HAP-1 (cell line): ENCODE measurements at places on chromosomes 11 and 22.

DNA sequence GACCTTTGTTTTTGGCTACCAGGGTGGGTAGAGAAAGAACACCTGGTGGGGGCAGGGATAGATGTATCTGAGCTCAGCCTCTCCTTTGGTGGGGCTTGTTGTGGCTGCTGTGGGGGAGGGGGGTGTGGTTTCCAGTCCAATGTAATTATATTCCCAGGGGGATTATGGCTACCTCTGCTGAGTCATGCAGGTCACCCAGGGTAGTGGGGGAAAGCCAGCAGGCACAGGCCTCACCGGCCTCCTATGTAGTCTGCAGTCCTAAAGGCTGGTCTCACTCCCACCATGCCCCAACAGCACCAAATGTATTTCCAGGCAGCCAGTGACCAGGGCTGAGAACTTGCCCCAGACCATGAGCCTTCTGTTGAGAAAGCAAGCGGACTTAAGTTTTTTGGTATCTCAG, 119.6 kb downstream of the DYNC2H1 start:
- DNase-seq = no peak

- no peak for DNase-seq
These were observed 37.2 kb downstream of the SLC35F2 start for GRCh38 chr11:107821199-107821927.

DNA sequence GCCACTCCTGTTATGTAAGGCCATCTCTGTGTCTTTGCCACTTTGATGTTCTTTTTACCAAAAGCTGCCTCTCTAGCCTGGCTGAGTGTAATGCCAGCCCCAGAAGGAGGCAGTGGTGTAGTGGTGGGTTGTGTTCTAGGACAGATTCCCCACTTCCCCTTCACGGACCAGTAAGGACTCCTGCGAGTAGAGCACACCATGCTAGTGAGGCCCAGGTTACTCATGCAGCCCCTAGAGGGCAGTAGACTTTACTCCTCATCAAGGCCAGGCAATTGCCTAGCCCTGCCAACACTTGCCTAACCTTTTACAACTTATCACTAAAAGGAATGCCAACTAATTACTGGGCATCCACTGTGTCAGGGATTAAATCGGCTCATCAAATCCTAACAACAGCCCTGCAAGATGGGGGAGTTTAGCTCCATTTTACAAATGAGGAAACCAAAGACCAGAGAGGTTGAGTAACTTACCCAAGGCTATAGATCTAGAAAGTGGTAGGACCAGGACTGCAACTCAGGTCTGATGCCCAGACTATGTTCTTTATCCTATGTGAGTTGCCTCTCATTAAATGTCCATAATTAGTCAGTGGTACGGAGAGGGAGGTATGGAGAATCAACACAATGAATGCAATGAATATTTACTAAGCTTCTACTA, 75.3 kb downstream of the APIP start:
- DNase-seq = peak; percentile 32

- DNase-seq = no peak
These were observed 24.2 kb downstream of the PARVG start for GRCh38 chr22:44204739-44205515.

GRCh38 chr11:34263441-34264091, 94.2 kb downstream of the ABTB2 start:
- DNase-seq = no peak

DNA sequence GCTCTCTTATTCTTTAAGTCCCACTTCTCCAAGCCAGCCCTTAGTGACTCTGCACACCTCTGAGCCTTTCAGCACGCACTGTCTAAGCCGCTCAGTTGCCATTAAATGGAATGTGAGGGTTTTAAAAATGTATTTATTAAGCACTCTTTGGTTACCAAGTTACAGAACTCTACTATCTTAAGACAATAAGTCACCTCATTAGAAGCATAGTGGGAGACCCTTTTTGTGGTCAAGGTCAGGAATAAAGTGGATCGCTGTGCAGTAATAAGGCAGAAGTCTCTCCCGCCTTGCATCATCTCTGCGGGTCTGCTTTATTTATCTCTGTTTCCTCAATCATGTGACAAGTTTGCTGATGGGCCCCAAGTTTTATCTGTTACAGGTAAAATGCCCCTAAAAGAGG, 11.9 kb downstream of the SLC25A18 start:
- DNase-seq = no peak
